Effector CD4-positive, alpha-beta T cell (primary cell): ENCODE measurements at places on chromosomes 1 and 21.

DNA sequence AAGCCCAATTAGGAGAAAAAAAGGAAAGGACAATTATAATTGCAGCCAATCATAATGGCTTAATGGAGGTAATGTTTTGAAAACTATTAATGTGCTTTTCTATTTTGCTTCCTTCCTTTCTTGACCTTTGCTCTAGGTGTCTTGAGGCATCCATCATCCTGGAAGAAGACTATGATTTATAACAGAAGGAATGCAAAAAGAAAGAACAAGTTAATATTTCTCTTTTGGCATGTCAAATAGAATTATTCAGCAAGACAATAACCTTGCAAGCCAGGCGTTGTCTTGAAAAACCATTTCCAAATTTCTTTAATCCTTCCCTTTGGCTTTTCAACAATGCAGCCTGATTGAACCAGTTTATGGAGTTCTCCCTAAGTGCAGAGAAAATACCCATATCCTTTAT is 107.7 kb upstream of the USP24 start:
- no peak for DNase-seq

DNA sequence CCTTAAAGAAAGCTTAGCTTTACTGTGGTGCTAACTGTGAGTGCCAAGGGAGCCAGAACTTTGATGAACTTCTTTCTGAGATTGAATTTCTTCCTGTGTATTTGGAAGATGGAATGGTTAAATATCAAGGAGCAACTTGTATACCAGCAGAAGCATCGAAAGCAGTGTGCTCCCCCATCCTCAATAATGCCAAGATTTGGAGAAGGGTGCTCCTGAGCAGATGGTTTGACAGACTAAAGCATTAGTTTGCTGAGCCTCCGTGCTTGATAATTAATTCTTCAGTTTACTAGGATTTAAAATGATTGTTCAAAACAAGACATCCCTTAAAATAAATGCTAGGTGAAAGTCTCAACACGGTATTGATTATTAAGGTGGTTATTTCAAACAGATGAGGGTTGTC is 42.4 kb upstream of the AKT3 start:
- no peak for DNase-seq

GRCh38 chr1:54375712-54376429 is 30.3 kb downstream of the SSBP3 start:
- DNase-seq: no peak

DNA sequence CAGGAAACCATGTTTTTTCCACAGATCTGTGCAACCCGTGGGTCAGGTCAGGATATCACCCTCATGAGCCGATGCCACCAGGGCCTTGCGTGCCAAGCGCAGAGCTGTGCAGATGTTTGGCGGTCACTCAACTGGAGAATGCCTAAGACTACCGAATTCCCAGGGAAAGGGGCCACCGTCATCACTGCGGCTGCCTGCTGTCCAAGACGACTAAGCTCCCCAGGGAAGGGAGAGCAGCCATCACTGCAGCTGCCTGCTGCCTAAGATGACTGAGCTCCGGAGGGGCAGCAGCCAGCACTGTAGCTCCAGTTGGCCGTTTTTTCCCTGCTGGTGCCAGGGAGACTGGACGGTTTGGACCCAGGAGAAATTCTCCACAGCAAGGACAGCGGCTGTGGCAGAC is 31.1 kb downstream of the AKT3 start:
- no peak for DNase-seq

- no peak for DNase-seq
These were observed 223.7 kb upstream of the ADAMTS5 start for GRCh38 chr21:27190601-27191000.

DNA sequence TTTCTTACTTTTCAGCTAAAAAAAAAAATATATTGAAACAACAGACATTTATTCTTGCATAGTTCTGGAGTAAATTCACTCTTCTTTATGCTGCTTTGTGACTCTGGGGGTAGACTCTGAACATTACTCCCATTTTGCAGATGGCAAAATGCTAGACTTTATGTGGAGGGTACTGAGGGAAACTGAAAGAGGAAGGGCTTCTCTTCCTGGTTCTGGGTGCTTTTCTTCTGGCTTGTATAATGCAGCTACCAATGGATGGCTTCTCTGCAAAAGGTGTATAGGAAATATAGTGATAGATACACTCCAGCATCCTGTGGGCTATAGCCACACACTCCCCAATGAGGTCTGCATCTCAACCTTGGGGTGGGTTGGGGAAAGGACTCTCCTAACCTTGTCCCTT is 19.7 kb upstream of the ZBTB40 start:
- DNase-seq: no peak

GRCh38 chr1:220410611-220411010 is 117.3 kb upstream of the MARK1 start:
- DNase-seq: no peak

GRCh38 chr1:6596351-6596750 is 6.3 kb downstream of the KLHL21 start:
- no peak for DNase-seq

GRCh38 chr1:3078430-3078861 is 9.4 kb downstream of the PRDM16 start:
- DNase-seq: no peak

GRCh38 chr1:224739303-224739996 is 123.3 kb downstream of the CNIH3 start:
- DNase-seq: no peak

DNA sequence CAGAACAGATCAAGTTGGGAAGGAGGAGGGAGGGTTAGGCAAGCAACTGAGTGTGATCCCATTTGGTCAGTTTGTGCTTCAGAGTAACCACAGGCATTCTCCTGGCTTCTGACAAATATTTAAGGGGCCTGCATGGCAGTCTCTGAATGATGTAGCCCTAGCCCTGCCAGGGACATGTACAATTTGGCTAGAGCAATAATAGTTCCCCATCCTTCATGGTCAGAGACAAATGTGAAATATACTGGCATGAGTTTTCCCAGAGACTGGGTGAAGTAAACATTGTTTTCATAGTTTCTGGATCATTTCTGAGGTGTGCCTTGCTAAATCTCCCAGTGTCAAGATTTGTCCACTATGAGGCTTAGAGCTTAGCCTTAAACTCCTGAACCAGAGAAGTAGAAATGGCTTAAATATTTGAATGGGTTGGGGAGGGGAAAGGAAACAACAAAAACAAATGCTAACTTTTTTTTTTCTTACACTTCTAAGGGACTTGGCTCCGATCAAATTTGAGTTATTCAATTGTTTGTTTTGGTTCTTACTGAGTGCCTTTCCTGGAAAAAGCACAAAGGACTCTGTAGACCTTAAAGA is 42.0 kb upstream of the UBE2U start:
- DNase-seq: no peak

DNA sequence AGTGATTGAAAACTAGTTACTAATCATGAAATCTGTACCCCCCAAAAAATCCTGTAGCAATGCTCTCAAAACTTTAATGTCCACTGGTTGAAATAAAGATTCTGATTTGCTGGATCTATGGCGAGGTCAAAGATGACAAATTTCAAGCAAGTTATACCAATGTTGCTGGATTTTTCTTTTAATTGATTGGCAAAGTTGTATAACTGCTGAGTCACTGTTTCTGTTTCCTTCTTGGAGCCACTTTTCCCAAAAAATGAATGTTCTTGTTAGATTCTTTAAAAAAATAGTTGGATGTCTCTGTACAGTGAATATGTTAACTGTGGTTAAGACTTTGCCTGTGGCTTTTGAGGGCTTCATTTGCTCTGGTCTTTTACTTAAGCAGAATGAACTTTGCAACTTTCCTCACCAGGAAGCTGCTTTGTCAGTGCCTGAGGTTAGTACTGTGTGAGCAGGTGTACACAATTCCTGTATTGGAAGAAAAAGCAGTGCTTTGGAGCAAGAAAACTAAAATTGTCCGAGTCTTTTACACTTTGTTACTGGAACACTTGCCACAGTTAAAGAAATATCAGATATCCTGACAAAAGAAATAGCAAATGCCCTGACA is 1211.9 kb downstream of the MRPL39 start:
- no peak for DNase-seq

DNA sequence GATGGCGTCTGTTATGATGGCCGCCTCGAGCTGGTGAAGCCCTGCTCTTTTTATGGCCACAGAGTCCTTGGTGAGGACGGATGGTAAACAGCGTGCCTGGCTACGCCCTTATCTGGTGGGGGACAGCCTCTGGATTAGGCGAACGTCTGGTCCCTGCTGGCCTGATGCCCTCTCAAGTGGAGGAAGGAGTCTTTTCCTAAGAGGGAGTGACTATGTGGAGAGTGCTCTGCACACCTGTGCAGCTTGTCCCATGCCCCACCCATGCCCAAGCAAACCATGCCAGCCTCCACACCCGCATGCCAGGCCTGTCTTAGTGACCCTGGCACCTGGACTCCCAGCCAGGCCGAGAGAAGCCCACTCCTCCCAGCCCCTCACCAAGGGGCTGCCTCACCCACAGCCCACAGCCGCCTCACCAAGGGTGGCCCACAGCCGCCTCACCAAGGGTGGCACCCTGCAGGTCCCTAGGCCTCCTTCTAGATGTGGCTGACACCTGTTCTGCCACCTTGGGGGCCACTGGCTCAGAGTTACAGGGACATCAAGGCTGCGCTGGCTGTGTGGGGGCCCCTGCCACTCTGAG is 40.2 kb downstream of the WNT9A start:
- DNase-seq: no peak

GRCh38 chr1:221334062-221334461 is 407.8 kb downstream of the DUSP10 start:
- DNase-seq: no peak

- DNase-seq: no peak
These were observed 18.0 kb upstream of the HHAT start for GRCh38 chr1:210310562-210311153.

DNA sequence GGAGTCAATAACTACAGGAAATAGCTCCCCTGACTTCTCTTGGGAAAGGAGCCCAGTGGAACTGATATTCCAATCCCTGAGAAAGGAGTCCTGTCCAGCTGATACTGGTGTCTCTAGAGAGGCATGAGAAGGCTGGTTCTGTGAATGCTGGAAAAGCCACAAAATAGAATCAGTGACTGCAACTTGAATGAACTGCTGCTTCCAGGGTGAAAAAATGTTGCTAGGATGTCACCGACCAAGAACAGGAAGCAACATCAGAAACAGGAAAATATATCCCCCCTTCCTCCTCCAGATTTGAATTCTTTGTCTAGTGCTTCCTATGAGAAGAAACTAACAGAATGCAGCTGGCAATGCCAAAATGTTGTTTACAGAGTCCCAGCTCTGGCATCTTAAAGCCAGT is 269.3 kb upstream of the LYPLAL1 start:
- no peak for DNase-seq

DNA sequence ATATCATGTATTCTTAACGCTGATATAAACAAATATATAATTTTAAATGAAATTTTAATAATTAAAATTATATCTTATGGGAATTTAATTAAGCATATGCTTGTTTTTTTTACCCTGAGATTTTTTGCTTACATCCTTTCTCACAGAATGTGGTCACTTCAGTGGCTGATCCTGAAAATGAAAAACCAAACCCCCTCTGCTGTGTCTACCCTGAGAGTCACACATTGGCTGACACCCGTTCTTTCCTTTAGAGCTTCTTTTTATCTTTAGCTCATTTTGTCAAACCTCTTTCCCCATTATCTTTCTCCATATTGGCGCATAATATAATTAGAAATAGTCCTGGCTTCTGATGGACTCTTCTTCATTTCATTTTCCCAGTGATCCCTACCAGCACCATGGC is 10.8 kb upstream of the CACYBP start:
- no peak for DNase-seq

DNA sequence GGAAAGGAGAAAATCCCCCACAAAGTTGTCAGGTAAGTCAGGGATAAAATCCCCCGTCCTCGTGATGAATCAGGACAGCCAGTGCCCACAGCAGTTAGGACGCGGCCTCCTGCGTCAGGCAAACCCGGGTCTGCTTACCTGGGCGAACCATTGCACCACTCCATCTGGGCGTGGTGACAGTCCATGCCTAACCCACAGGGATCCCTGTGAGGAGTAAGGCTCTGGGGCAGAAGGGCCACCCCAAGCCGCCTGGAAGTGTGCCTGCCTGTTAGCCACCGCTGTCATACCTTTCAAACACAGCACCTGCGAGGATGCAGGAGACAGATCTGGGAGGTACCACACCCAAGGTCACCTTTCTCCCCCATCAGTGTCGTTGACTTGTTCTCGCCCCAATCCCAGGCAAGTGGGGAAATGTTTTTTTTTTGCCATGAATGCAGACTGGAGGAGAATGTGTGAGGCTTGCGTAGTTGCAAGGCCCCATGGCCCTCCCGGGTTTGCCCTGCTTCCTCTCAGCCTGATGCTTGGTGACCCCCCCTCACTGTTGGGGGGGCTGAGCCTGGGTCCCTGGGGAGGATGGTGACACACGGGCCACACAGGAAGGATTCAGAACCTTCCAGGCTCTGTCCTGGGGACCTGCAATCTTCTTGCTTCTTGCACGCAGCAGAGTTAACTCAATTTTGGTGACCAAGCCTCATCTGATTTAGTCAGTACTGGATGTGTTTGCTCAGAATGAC is 107.0 kb downstream of the PGBD5 start:
- no peak for DNase-seq

GRCh38 chr1:116270316-116271057 is 102.6 kb upstream of the ATP1A1 start:
- no peak for DNase-seq

- DNase-seq: no peak
These were observed 16.0 kb upstream of the XCL1 start for GRCh38 chr1:168560370-168560769.

- no peak for DNase-seq
These were observed 22.0 kb downstream of the RLF start for GRCh38 chr1:40183055-40183710.

- DNase-seq: no peak
These were observed 4.4 kb upstream of the C2CD2 start for GRCh38 chr21:41957991-41958766.

GRCh38 chr1:205182930-205183329 is 28.6 kb downstream of the DSTYK start:
- DNase-seq: no peak

- DNase-seq: no peak
These were observed 426.3 kb upstream of the ADGRL2 start for GRCh38 chr1:81374481-81374880.

GRCh38 chr21:25366116-25366515 is 241.2 kb downstream of the MRPL39 start:
- no peak for DNase-seq

GRCh38 chr21:14583629-14584255 is 37.6 kb upstream of the SAMSN1 start:
- DNase-seq: no peak
